ENCODE measurements at places on chromosomes 12 and 14. TPM values are rescaled to one million over a fixed set of nuclear protein-coding genes. Genes with fewer than 3 reads are reported as not detected.

DNA sequence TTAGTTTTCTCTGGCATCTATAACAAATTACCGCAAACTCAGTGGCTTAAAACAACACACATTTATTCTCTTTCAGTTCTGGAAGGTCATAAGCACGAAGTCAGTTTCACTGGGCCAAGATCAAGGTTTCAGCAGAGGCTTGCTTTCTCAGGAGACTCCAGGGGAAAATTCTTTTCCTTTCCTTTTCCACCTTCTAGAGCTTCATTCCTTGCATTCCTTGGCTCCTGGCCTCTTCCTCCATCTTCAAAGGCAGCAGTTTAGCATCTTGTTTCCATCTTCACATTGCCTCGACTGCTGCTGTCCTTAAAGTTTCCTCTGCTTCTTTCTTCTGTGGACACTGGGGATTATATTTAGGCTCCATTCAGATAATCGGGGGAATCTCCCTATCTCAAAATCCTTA is 106.1 kb downstream of the PDE3A start:
- DNase-seq, result no peak

FOXM1 gene
- total RNA-seq, result 32.9 TPM

DNA sequence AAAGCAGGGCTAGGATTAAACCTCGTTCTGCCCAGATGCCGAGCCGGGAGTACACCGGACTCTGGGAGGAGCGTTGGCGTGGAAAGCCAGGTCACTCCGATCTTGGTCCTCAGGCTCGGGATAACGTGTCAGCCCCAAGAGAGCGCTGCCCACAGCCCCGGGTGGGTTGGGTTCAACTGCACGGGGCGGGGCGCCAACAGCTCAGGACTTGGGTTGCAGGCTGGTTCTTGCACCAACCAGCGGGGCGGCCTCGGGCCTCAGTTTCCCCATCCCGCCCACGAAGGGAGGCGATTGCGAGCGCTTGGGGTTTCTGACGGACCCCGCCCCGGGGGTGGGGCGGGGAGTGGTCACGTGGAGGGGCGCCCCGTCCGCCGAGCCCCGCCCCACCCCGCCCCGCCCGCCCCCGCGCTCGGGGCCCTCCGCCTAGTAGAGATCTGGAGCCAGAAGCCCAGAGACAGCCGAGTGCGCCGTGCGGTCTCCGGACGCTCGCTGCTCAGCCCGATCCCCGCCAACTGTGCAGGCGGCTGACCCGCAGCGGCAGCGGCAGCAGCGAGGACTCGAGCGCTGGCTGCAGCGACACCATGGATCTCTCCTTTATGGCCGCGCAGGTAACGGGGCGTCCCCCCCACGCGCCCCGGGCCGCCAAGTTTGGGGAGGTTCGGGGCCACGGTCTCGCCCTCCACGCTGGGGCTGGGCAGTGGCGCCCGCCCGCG is at the start of gene C14orf132:
Gene C14orf132, plus strand, starts transcription at position 443 of the 713 bp plus-strand sequence. Its CDS starts 139 bp downstream, at position 582.
- peak; percentile 26 for DNase-seq

DNA sequence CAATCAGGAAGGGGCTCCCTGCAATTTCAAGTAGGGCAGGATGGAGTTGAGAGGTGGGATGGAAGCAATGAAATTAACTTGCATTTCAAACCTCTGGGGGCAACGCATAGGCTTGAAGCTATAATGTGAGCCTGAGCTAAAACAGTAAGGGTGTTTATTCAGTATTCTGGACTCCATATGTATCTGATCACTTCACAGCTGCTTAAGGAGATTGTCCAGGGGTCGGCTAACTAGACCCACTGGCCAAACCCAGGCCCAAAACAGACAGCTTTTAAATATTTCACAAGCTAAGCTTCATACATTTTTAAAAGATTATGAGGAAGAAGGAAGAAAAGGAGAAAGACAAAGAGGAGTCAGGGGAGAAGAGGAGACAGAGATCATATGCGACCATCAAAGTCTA is 6.8 kb upstream of the SERPINA3 start:
- DNase-seq, result no peak

MPHOSPH9 gene
- 75.1 TPM for total RNA-seq

DNA sequence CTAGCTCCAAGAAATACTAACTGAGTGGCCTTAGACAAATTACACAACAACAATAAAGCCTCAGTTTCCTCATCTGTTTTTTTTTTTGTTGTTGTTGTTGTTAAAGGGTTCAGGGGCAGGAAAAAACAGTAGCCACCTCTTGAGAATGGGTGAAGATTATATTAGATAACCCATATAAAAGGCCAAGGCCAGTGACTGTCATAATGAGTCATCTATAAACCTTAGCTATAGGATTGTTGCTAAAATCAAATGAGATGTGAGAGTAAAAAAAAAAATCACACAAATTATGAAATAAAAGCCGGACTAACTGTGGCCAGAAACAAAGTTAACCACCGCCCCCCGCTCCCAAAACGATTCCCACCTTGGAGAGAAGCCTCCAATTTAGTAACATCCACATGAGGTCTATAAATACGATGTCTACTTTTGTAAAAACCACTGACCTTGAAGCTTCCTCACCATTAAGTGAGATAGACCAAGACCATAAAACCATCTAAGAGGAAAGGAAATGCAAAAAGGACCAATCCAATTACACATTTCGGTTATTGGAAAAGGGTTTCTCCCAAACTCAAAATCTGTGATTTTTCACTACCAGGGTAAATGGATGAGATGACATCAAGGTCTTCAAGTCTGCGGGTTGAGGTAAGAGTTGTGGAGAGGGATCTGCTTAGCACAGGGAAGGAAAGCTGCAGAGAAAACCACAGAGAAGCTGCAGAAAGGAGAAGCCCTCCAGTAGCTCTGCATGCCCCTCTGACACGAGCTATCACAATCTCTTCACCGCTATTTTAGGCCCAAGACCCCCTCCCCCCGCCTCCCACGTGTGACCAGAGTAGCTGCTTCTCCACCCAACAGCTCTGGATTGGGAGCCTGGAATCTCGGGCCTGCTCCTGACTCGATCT is 1.0 kb downstream of the NAA25 start:
- DNase-seq, result no peak

TUNAR gene
- not detected for total RNA-seq
